ENCODE measurements at places on chromosomes 2 and 18.

DNA sequence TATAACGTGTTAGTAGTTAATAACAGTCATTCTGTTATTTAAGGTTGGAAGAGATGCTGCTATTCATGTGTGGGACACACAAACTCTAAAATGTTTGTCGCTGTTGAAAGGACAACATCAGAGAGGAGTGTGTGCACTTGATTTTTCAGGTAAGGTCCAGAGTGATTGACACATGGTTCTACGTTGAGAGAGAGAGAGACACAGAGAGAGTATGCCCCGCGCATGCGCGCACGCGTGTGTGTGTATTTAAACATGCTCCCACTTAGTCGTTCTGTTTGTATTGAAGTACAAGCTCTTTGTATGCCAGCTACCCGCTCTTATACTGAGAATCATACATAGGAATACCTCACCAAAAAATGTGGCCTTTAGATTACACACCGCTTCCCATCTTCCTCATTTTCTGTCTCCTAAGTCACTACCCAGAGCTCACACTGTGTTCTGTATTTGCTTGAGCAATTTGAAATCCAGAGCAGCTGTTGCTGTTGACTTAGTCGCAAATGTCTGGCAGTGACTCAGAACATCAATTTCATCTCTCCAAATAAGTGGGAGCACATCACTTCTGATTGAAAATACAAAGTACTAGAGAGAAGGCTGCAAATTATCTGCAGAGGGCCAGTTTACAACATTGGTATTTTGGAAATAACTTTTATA, 148.1 kb downstream of the EML6 start:
- DNase-seq: peak; percentile 85

DNA sequence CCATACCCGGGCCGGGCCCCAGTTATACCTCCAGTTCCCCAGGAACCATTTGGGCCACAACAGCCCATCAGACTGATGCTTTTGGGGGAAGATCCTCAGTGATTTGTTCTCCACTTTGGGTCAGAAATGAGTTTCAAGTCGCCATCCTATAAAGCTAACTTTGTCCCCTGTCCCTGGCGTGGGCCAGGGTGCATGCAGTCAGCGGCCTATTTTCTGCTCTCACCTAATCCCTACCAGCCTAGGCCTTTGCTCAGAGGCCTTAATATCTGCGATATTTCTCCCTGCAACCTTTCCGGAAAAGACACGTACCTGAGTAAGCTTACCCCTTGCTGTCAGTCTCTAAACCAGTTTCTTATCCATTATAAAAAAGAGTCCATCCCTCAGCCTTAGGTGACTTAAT, 7.2 kb downstream of the DNMT3A start:
- DNase-seq: no peak

GRCh38 chr2:46267616-46268015, 29.6 kb upstream of the EPAS1 start:
- no peak for DNase-seq

- no peak for DNase-seq
Measured at GRCh38 chr2:71778936-71779773, 325.8 kb downstream of the DYSF start.

GRCh38 chr2:221482666-221483455, 89.2 kb downstream of the EPHA4 start:
- DNase-seq: no peak

DNA sequence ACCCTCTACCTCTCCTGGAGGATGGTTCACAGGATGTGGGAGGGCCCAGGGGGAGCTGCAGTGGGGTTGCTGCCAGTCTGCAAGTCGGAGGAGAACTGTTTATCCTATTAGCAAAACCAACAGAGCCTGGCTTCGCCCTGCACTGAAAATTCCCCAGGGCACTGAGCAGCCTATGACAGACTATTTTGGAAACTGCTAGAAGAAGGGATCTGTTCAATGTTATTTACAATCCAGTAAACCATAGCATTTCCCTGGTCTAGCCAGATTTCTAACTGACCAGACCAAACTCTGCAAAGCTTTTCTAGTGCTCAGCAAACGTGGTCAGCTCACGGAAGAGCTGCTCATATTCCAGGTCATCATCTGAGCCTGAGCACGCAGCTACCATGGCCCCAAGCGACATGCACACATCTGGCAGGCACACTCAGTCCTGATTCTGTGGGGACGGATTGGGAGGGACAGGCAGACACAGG, 64.8 kb upstream of the PID1 start:
- DNase-seq: no peak

DNA sequence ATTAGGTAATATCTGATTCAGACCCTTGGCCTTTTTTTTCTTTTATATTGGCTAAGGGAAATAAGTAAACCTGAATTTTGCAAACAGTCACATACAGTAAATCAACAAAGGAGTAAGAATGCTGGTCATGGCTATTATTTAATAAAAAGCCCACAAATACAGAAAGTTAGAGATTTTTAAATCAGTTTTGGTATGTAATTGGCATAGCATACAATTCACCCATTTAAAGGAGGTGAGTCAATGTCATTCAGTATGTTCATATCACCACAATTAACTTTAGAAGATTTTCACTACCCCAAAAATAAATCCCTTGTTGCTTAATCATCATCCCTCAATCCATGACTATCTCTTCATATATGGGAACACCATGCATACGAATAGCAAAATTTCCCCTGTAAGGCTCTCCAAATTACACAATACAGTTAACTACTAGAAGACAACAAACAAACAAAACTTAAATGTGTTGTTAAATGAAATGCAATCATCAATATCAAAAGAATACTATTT, 45.9 kb upstream of the NYAP2 start:
- DNase-seq: no peak

- DNase-seq: no peak
Measured at GRCh38 chr2:151098841-151099240, 162.8 kb downstream of the RBM43 start.

DNA sequence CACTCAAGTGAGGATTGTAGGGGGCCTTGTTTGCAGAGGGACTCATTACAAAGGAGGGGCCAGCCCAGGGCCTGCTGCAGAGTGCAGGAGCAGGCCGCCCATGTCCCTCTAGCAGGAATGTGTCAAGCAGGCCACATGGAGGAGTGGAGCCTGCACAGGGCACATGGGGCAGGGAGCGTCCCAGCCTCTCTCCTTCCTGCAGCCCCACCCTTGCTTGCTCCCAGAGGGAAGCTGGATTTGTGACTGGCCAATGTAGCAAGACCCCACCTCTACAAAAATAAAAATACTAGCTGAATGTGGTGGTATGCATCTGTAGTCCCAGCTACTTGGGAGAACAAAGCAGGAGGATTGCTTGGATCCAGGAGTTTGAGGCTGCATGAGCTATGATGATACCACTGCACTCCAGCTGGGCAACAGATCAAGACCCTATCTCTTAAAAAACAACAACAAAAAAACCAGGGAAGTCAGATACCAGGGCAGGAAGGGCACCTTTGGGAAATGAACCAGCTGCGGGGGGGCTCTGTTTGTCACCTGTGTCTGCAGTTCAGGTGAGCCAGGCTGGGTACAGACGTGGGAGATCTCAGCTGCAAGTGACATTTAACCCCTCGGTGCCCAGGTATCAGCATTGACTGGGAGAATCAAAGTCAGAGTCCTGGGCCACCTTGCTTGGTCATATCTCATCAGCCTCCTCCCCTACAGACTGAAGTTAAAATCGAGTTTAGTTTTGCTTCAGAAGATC, 27.7 kb downstream of the IMPA2 start:
- DNase-seq: no peak

DNA sequence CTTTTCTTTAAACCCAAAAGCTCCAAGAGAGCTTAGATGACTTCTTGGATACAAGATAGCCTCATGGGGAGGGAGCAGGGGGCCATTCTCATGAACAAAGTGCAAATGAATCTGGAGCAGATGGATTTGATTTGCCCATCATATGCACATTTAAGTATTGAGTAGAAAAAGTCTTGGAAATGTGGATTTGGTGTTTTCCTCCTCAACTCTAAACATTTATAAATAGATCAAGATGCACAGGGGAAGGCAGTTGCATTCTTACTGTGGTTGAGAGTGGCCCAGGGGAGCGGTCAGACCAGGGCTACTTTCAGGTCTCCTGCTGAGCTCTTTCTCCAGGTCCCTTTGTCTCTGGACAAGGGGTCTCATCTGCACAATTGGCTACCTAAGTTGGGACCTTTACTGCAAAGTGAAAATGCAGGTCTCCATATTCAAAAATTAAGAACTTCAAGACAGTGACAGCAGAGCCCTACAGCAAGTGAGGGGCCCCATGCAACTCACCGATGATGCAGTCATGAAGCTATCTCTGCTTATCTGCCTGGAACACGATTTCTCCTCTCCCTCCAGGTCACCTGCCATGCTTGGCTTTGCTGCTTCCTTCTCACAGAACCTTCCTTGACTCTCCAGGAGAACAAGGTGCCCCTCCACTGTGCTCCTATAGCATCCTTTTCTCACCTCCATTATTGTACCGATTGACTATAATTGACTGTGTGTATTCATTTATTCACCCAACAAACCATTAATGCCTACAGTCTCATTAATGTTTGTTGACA, 145.4 kb downstream of the LPIN1 start:
- DNase-seq: no peak

DNA sequence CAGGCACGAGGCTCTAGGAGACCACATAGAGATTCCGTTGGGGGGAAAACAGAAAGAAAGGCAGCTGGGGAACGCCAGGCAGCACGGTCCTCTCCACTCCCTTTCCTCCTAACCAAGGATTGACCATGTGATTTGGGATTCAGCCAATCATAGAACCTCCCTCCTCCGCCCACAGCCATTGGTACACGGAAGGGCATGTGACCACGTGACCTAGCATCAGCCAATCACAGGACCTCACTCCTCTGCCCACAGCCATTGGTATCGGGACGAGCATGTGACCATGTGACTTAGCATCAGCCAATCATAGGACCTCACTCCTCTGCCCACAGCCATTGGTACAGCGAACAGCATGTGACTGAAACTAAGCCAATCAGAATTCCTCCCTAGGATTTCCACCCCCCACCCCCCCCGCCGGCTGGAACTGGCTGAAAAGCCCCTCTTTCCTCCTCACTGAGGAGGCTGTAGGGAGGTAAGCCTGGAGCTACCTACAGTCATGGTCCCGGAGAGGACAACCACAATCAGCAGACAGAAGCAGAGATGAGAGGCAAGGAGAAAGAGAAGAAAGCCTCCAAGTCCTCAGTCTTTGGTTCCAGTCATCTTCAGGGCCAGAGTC, 7.6 kb downstream of the SERPINE2 start:
- no peak for DNase-seq

GRCh38 chr2:118047380-118047826, 33.5 kb upstream of the CCDC93 start:
- DNase-seq: no peak

DNA sequence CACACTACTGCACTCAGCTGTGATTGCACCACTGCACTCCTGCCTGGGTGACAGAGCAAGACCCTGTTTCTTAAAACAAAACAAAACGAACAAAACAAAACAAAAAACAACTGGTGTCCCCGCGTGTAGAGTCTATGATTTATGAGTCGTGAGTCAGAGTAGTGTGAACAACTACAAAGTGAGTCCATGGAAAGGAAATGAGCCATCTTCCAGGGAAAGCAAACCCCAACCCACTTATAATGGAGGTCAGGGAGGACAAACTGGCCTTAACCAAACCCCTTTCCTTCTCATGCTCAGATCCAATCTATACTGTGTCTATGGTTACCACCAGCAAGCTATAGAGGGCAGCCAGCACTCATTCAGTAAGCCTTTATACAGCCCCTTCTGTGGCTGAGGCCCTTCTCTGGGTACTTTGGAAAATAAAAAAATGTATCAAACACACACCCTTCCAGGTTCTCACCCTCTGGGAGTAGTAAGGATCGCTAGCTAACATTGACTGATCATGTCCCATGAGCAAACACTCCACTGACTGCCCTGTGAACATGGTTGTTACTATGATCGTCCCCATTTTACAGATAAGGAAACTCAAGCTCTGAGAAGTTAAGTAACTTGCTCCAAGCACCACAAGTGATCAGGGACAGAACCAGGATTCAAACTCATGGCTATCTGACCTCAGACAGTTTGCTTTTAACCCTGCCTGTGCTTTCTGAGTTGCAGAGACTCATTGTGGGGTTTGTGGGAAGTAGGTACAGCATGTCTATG, 24.7 kb upstream of the COLEC12 start:
- DNase-seq: no peak

GRCh38 chr18:39591649-39592048, 2026.1 kb upstream of the CELF4 start:
- DNase-seq: no peak

DNA sequence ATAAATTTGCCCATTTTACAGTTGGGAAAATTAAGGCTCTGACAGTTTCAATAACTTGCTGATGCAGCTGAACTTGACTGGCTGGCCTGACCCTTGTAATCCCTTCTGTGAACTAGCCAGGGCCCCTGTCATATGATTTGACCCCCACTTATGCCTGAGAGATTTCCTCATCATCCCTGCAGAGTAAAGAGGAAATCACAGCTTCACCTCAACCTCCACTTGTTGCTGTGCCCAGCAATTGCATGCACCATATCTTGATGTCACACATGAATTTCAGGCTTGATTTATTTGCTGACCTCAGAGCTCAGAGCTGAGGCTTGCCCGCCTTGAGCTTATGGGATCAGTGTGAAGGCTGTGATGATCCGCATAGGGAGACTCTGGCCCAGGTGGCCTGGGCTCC, 108.1 kb downstream of the ACOXL start:
- DNase-seq: no peak

GRCh38 chr2:49582946-49583345, 428.6 kb upstream of the FSHR start:
- DNase-seq: no peak

- no peak for DNase-seq
Measured at GRCh38 chr2:181258720-181259119, 198.5 kb upstream of the ITGA4 start.

GRCh38 chr2:68689553-68690537, 44.8 kb upstream of the ARHGAP25 start:
- DNase-seq: no peak

DNA sequence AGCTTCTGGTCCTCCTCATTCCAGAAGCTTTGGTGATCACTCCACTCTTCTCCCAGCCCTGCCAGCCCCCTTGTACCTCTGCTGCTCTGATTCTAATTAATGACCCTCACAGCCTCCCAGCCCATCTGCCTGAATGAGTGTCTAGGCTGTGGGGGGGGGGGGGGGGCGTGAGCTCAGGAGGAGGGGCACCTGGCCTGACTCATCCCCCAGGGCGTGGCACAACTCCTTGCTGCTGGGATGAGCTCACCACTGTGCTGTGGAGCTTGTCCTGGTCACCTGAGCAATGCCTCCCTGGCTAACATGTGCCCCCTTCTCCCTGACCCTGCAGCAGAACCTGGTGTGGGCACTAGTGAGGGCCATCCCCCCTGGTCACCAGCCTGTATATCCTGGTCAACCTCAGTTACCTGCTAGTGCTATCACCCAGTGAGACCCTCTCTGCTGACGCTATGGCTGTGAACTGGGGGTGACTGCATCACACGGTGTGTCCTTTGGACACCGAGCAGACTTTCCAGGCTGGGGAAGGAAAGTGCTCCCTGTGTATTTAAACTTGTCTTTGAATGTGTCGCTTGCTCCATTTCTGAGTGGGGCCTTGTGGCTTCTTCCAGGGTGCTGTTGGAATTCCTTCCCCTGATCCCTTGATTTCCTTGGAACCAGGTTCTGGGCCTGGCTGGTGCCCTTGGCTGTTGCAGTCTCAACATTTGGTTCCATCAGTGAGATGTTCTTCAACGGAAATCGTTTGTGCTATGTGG, 41.5 kb upstream of the PUM2 start:
- DNase-seq: no peak

Measured in NCI-H2081 treated with DMSO at 0.1 percent for 48 hours (cell line).